ENCODE measurements at places on chromosomes 3 and 15.

DNA sequence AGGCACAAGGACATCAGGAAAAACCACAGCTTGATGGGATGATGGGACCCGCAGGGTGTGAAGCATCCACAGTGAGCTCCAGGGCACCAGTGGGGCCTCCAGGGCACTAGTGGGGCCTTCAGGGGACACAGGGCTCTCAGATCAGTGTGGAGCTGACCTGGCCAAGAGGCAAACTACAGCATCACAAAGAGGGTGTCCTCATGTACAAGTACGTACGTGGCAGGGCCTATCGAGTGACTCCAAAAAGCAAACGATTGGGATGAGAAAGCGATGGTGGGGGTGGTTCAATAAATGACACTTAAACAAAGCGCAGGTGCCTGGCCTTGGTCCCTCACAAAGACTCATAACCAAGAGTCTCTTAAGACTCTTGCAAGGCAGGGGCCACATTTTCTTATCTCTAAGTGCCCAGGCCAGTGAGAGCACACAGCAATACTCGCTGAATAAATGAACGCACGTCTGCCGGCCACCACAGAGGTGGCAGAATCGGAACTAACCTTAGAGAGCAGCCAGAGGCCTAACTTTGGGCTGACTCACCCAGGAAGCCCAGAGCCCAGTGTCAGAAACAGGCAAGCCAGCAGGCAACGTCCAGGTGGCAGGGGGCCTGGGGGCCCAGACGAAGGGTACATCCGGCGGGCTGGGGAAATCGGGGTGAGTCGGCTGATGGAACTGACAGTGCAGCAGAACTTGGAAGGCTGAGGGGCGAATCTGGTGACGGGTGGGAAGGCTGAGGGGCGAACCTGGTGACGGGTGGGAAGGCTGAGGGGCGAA is 8.7 kb downstream of the PCSK6 start:
- no peak for DNase-seq

- no peak for DNase-seq
These were observed 55.8 kb downstream of the POLR2M start for GRCh38 chr15:57762302-57762701.

DNA sequence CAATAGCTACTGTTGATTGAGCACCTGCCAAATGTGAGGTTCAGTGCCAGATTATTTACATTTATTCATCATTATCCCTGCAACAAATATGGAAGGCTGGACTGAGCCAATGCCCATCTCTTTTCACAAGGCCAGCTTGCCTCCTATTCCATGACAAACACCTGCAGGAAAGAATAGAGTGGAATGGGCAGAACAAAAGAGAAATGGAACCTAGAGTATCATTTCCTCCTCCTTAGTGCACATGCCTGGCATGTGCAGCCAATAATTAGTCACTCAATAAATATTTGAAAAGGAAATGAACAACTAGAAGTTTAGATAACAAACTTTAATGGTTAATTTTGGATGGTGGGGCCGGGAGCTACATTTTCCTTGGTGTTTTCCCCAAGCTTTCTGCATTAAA is 61.4 kb upstream of the MYRIP start:
- no peak for DNase-seq

- DNase-seq: no peak
These were observed 29.0 kb downstream of the TTBK2 start for GRCh38 chr15:42891569-42891968.

- DNase-seq: peak; percentile 18
These were observed 324.0 kb downstream of the GAP43 start for GRCh38 chr3:115947325-115947724.

GRCh38 chr3:67118635-67119034 is 120.5 kb downstream of the KBTBD8 start:
- DNase-seq: no peak

DNA sequence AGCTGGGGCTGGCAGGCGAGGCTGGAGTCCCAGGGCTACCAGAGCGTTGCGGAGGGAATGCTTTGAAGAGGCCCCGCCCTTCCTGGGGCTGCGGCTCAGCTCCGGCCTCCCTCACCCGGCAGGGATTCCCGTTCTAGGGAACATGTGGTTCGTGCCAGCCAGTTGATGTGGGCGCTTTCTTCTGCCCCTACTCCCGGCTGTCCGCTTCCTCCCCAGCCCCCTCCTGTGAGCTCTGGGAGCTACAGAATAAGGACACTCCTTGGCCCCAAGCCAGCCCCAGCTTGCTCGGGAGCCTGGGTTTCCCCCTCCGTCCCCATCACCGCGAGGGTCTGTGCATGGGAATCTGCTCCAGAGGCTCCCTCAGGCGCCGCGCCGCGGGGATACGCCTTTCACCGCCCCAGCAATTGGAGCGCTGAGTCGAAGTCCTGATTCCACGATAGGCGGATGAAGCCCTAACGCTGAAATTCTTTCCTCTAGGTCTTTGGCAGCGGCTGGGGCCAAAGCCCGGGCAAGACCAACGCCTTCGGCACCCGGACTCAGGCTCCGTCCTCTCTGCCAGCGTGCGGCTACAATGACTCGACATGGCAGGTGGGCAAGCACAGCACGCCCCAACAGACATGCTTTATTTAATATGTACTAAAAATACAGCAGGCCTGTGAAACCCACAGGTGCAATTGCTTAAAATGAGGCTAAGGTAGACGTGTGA is 69.5 kb downstream of the KLF15 start:
- no peak for DNase-seq

- DNase-seq: no peak
These were observed 3.1 kb upstream of the MAP6D1 start for GRCh38 chr3:183828538-183828870.

GRCh38 chr3:39107388-39108199 is at the start of the genes GORASP1 and TTC21A:
Gene GORASP1, minus strand, starts transcription at chr3:39107627. Its CDS starts 86 bp downstream, at chr3:39107541.
Gene TTC21A, plus strand, starts transcription at chr3:39107680. Its CDS starts 158 bp downstream, at chr3:39107838.
- peak; percentile 70 for DNase-seq

DNA sequence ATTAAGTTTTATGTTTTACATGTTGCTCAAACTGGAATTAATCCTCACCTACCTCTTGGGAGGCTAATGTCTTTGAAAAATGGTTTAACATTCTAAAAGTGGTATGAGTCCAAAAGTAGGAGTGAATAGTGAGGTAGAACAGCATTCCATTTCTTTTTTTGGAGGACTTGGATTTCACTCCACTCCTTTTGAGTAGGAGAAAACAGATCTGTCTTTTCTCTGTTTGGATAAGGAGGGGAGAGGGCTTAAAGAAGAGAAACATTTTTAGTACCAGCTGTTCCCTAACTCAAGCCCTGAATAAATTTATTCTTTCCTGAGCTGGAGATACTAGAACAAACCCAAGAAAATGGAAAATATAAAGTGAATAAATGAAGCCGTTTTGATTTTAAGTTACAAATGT is 687.9 kb downstream of the MECOM start:
- no peak for DNase-seq

DNA sequence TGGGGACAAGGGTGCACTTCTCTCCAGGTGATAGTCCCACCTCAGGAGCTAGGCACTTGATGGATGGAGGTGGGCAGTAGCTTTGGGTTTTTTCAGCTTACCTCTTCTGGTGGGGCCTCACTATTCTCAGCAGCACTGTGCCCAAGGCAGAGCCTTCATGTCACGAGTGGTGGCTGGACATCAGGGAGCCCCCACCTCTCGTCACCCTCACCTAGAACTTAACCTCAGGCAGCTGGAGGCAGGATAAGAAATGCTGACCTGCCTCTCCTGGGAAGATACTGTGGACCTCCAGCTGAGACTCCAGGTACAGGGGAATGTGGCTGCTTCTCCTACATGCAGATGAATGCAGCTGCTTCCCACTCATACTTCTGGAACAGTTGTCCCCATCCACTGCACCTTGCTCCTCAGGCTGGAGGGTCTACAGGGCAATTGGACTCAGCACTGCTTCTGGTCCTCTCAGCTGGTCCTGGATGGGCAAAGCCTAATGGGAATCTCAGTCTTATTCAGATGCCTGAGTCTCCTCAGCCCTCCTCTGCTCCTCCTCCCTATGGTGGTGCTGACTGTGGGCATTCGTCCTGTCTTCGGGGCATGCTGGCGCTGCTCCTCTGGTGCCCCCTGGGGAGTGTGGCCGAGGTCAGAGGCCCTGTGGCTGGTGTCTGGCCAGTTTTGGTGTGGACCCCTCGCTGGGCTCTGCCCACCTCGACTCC is 129.9 kb downstream of the KLF13 start:
- no peak for DNase-seq

- no peak for DNase-seq
These were observed 28.5 kb downstream of the LRRC49 start for GRCh38 chr15:70920981-70921696.

DNA sequence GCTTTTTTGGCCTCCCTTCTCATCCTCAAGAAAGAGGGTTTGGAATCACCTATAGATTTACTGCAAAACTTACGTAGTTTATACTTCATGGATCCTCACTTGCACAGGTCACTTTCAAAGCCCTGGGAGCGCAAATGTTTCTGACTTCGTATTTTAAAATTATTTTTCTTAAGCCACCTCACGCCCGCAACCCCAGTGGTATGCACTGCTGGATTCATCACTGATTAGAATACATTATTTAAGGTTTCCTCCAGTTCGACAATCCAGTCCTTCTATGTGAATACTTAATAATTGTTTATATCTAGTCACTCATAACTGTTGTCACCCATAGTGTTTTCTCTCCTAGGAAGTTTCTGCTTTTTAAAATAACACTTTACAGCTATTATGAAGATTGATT is 339.9 kb downstream of the CHL1 start:
- no peak for DNase-seq

- peak; percentile 79 for DNase-seq
These were observed 14.0 kb upstream of the SSUH2 start for GRCh38 chr3:8658306-8659212.

DNA sequence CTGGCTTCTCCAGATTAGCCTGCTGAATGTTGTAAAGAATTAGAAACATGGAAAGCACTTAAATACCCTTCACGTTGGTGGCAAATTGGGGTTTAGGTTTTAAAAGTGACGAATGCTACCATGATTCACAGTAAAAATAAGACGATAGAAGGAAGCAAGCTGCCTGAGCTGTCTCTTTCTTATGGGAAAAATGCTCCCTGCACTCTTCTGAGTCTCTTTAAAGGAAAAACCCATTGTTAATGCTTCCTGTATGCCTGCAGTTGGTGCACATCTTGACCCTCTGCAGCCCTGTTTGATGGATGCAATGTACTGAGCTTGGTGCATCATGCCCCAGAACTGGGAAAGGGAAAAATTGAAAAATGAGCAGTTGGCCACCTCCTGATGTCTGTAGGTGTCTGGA is 258.6 kb upstream of the RASGRP1 start:
- no peak for DNase-seq

DNA sequence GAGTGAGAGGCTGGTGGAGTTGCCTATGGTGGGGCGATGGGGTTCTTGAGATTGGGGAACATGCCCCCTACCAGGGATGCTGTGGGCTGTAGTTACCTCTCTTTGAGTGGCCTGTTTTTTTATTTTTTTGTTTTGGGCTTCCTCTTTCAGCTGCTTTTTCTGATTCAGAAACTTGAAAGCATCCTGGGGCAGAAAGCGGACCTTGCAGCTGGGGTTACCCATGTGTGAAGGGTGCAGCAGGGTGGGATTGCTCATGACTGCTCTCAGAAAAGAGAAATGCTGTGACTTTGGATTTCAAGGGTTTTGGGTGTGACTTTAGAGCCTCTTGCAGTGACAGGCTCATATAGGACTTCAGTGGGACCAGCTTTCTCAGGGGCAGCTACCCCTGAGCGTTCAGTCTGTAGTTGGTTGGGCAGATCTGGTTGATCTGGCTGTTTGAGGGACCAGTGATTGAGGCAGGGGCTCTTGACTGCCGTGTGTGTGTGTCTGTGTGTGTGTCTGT is 1.8 kb downstream of the LIMD1 start:
- peak; percentile 71 for DNase-seq

DNA sequence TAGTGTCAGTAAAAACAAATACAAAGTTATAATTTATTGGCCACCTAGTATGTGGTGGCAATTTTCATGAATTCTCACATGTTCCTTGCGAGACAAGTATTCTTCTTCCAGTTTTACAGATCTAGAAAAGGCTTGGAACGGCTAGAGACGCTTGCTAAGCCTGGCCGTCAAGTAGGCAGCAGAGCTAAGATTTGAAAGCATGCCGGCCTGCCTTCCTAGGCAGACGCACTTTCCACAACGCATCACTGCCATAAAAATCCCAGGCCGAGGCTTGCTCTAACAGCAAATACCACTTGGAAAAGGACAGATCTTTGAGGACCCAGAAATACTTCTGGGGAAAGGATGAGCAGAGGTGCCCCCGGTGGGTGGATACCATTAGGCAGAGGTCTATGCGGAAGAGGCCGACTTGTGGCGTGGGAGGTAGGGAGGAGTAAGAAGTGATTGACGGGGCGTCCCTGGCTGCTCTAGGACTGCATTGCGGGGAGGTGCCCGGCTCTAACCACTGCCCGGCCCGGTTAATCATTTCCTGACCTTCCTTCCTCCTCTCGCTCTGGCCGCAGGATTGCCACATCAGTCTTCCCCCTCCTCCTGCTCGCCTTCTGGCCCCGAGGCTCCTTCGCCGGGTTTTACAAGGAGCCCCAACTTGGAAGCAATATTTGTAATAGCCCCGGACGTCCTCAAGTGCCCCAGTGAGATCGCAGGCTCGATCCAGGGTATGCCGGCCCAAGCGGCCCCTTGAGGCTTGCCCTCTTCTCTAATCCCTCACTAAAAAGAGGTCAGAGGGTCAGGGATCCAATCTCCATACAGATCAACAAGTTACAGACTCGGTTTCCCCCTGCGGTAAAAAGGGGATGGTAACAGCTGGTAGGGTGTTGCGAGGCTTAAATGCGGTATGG is 1.3 kb upstream of the USP3 start:
- peak; percentile 89 for DNase-seq

GRCh38 chr15:100121285-100121684 is 220.5 kb downstream of the ADAMTS17 start:
- DNase-seq: no peak
